Keratinocyte (primary cell): ENCODE measurements at places on chromosomes 1 and 21. TPM values are rescaled to one million over a fixed set of nuclear protein-coding genes. Genes with fewer than 3 reads are reported as not detected.

The FCRLB gene
- 0.41 to 0.54 TPM (median 0.52 TPM) in 3 replicates for polyA plus RNA-seq

The FAM72B gene
- polyA plus RNA-seq, result 1.2 to 5.6 TPM (median 2.5 TPM) in 3 replicates

The NID1 gene
- 1.6 to 2.5 TPM (median 1.8 TPM) in 3 replicates for polyA plus RNA-seq

The KRTAP13-2 gene
- polyA plus RNA-seq, result not detected in 3 replicates

The FHAD1 gene
- 0.09 to 0.18 TPM (median 0.12 TPM) in 3 replicates for polyA plus RNA-seq

The FNDC10 gene
- 1.2 to 2.8 TPM (median 2.2 TPM) in 3 replicates for polyA plus RNA-seq

The SPRR1B gene
- polyA plus RNA-seq, result 253 to 503 TPM (median 436 TPM) in 3 replicates
